ENCODE measurements at places on chromosomes 3 and 15.

DNA sequence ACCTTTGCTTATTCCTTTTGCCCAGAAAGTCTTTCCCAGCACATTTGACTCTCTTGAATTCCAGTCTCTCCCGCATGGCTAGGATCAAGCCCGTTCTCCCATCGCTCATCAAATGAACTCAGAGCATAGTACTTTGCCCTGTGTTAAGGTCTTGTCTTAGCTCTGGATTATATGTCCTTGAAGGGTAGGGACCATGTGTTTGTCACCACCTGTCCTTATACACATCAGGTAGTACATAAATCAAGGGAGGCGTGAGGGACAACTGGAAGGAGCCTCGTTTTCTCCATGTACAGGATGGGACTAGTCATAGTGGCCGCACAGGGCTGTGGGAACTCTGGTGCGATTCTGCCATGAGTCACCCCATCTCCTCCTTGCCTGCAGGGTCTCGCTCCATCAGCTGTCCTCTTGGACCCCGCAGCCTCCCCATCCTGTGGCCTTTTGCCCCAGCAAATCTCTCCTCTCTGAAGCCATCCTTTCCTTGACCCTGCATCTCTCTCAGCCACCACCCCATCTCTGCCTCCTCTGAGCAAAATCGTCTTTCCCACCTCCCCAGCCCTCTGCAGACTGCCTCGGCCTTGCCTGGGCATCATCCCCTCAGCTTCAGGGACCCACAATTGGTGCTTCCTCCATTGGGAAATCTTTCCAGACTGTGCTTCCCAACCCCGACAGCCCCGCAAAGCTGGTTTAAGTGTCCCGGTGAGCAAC, 33.4 kb upstream of the RAB6B start:
- peak; percentile 28 for DNase-seq

GRCh38 chr15:69119683-69120395, 40.6 kb upstream of the GLCE start:
- no peak for DNase-seq

GRCh38 chr3:60140160-60140559, 1090.3 kb upstream of the CFAP20DC start:
- DNase-seq: no peak

GRCh38 chr3:65146179-65146578, 458.4 kb upstream of the ADAMTS9 start:
- DNase-seq: no peak

Data from right atrium auricular region (tissue), 2 donors.